Muscle of leg (tissue), 16 donors: ENCODE measurements at places on chromosomes 5 and 9.

GRCh38 chr9:8764051-8764450 is 964.5 kb upstream of the DMAC1 start:
- peak; percentile 57 for DNase-seq

DNA sequence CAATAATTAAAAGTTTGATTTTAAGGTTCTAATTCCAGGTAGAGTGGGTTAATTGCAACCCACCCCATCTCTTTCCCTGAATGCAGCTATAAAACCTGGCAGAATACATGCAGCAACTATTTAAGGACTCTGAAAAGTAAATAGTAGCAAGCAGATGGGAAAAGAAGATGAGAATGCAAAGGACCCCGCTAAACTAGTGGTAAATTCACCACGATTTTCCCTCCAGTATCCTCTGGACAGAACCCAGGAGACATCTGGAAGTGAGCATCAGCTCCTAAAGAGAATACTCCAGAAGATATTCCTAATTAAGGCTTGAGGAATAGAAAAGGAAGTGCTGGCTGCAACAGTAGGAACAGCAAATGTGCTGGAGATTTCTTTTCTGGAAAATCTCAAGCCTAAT is 170.9 kb downstream of the FRMD3 start:
- DNase-seq = peak; percentile 83

- peak; percentile 75 for DNase-seq
Observed at GRCh38 chr5:125326150-125326510, 579.7 kb upstream of the ZNF608 start.

DNA sequence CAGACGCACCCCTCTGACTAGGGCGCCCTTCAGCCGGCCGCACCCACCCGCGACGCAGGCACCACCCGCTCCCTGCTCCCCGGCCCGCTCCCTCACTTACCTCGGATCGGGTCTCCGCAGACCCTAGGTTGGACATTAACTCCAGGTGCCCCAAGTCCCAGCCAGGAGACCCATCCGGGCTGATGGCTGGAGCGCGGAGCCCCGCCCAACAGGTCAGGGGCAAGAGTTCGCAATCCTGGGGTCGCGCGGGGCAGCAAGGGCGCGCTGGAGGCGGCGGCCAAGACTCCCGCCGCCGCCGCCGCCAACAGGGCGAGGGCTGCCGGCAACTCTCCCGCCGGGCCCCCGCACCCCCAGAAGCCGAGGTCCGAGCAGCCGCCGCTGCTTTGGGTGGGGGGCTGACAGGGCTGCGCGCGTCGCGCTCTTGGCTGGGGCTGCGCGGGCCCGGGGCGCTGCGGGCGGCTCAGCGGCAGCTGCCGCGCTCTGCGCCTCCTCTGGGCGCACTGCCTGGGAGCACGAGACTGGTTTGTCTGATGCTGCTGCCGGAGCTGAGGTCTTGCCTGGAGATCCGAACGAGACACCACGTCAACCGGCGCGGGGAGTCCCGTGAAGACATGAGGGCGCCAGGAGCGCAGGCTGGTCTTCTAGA is at the start of gene GDNF:
GDNF (minus strand) TSS at position 635 of the 646 bp plus-strand sequence. CDS start 5,245 bp downstream, outside the sequence.
- peak; percentile 85 for DNase-seq

GRCh38 chr5:169788168-169788567 is 151.1 kb downstream of the DOCK2 start:
- DNase-seq = no peak

DNA sequence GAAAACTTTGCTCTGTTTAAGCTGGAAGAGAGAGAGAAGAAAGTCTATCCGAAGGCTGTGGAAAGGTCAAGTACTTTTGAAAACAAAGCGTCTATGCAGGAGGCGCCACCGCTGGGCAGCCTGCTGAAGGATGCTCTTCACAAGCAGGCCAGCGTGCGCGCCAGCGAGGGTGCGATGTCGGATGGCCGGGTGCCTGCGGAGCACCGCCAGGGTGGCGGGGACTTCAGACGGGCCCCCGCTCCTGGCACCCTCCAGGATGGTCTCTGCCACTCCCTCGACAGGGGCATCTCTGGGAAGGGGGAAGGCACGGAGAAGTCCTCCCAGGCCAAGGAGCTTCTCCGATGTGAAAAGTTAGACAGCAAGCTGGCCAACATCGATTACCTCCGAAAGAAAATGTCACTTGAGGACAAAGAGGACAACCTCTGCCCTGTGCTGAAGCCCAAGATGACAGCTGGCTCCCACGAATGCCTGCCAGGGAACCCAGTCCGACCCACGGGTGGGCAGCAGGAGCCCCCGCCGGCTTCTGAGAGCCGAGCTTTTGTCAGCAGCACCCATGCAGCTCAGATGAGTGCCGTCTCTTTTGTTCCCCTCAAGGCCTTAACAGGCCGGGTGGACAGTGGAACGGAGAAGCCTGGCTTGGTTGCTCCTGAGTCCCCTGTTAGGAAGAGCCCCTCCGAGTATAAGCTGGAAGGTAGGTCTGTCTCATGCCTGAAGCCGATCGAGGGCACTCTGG is 32.6 kb downstream of the CD180 start:
- no peak for DNase-seq

DNA sequence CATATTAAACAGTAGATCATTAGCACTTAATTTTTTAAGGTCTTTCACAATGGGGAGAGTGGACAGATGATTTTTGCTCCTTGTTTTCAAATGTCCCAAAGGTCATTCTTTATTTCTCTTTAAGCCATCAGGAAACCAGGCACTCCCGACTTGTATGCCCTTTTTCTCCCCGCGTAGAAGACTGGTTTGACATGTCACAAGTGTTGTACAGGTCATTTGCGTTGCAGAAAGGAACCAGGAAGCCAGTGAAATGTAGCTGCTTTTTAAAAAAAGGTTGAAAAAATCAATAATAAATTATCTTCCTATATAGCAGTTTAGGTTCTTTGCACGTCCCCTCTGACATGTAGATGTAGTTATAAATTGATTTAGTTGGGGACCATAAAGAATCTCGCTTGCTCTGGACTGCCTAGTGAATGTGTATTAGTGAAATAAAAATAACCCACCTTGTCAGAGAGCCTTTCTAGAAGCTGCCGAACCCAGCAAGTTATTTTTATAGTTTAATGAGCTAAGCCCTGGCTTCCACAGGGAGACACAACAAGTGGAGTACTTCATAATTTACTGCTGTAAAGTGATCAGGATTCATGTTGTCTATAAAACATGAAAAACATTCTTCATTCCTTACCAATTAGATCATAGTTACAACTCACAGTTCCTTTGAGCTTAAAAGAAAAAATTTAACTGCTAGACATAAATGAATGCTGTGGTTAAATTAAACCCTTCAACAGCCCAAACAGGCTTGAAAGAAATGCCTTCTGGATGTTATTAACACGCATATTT is 404.6 kb downstream of the CSNK1G3 start:
- peak; percentile 85 for DNase-seq

DNA sequence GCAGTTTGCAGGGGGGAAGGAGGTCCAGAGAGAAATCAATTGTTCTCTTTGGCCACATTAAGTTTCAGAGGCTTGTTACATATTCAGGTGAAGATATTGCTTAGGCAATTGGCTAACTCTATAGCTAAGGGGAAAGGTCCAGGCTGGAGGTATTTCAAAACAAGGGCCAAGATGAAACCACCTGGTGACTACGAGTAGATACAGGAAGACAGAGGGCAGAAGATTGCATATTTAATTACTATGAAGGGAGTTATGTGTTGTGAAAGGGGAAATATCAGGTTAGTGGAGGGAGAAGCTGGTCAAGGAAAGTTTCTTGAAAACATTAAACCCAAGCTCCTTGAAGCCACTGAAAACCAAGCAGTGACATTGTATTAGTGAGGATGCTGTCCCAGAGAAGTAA is 1.9 kb upstream of the RAD23B start:
- DNase-seq = no peak

DNA sequence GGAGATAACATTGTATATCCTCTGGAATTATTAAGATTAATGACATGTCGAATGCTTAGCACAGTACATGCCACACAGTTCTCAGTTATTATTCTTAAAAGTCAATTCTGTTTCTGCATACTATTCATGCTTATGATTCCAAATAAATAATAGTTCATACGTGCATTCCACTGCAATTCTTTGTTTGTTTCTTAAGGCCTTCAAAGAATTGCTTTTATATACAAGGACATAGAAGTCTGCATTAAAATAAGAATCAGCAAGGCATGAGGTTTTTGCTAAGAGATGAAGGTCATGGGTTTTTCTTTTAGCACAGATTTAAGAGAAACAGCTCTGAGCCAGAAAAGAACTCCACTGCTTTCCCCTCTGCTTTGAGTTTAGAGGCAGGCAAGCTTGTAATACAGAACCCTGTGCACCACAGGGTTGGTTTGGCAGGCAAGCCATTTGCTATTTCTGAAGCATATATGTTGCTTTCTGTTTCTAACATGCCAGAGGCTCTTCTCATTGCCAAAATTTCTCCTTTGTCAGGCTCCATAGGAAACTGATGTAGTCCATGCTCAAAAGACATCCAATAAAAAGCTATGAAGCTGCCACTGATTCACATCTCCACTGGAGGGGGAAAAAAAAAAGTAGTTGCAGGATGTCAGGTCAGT is 420.6 kb upstream of the TYRP1 start:
- DNase-seq = peak; percentile 89

GRCh38 chr5:67179697-67180361 is 16.8 kb downstream of the CD180 start:
- no peak for DNase-seq

DNA sequence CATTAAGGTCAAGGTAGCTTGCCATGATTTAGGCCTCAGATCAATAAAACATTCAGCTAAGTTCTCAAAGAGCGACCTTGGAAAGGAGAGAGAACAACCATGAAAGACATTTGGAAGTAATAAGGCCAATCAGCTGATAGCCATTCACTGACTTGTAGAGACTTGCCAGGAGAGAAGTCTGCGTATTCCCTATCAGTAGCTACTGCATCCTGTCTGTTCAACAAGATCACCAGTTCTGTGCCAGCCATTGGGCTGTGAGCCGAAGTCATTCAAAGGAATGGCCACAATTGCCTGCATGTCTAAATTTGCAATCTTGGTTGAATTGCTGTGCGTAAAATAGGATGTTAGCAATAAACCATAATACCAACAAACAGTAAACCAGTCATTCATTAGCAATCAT is 219.8 kb downstream of the FBXL7 start:
- DNase-seq = no peak

DNA sequence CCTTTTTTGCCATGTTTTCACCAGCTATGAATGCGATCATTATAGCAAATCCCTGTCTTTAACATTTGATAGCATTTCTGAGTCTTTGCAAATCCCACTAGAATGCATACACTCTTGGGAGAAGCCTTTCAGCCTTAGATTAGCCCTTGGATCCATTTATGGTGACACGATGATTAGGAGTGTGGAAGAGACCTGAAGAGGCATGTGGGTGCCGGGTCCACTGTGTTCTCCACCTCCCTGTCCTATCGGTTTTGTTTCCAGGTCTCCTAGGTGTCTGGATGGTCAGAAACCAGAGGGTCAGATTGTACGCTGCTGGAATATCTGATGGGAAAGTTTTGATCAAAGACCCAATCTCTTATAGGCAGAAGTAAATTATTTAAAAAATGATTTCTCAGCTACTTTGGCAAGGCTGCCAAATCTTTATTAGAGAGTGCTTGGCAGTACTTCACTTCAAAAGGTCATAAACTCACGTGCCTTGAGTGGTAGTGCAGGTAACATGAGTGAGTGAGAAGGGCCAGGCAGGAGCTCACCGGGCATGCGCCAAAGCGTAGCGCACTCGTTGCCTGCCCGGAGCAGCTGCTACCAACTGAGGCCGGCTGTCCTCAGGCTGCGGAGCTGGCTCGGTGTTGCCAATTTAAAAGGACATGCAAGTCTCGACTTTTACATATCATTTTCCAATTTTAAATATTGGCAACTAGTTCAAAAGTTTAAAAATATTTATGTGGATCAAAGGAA is 51.3 kb downstream of the PCSK5 start:
- DNase-seq = no peak

- DNase-seq = no peak
Observed at GRCh38 chr9:110007477-110008270, 200.3 kb downstream of the C9orf152 start.
